ENCODE measurements at places on chromosomes 7 and 10. TPM values are rescaled to one million over a fixed set of nuclear protein-coding genes. Genes with fewer than 3 reads are reported as not detected.

DNA sequence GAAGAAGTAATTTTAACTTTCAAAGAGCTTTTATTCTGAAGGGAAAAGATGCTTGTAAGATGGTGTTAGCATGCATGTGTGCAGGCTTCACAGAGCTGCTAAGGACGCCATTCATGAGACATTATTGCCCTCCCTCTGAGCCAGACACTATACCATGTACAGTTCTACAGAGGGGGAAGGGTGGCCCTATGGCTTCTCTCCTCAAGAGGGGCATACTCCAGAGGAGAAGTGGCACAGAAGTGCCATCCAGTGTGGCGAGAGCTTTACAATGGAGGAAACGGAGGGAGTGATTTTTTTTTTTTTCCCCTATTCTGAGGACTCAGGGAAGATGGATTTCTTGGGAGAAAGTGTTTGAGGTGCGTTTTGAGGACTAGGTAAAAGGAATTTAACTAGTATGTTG lies 119.5 kb downstream of the BICC1 start:
- DNase-seq, result no peak

DNA sequence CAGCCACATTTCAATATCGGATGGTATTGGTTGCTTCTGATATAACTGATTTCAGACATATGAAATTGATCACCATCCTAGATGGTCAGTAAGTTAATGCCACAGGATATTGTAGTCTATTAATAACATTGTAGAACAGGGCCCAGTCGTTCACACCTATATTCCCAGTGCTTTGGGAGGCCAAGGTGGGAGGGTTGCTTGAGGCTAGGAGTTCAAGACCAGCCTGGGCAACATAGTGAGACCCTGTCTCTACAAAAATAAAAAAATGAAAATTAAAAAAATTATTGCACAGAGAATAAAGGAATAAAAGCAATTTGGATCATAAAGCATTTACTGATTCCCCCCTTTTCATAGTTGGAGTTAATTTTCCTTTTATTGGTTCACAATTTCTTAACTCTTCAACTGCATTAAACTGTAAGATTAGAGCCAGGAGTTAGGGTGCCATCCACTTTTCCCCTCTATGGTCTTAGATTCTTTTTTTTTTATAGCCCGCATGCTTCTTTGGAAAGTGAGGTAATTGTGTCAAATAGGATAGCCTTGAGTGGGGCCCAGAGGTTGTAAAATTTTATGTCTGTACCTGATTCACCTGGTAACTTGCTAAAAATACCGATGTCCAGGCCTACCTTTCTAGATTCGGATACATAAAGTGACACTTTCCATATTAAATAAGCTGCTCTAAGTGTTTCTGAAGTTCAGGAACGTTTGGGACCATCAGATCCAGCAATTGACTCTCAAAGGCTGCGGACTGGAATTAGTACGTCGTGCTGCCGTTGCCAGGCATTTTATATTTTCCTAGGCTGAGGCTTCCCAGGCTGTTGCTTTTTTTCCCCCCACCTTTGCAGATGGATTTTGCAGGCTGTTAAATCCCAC lies 24.7 kb downstream of the ADK start:
- no peak for DNase-seq

- DNase-seq, result no peak
Observed at GRCh38 chr10:118783776-118784545, 29.2 kb upstream of the CACUL1 start.

- no peak for DNase-seq
Observed at GRCh38 chr10:102501201-102502028, 1.1 kb downstream of the ACTR1A start.

Gene VWA2
- not detected for total RNA-seq

DNA sequence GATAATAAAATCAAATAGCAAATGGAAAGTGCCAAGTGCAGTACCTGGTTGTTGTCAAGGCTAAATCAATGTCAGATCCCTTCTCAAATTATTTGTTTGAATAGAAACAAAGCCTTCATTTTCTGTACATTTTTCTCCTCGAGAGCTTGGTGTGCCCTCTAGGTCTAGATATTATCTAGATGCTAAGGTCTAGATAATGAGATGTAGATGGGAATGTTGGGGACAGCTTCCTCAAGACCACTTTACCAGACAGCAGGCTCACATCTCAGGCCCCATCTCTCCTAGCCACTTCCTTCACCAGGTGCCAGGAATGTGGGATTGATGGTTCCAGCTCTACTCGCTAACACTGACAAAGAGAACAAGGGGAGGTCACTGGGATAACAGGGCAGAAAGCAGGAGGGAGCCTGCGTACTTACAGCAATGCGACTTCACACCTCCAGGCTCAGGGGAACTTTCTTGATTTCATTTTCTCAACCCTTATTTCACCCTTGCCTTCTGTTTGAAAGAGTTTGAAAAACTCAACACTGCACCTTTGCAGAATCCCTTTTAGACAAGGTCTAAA lies 451.4 kb upstream of the VSTM2A start:
- no peak for DNase-seq

DNA sequence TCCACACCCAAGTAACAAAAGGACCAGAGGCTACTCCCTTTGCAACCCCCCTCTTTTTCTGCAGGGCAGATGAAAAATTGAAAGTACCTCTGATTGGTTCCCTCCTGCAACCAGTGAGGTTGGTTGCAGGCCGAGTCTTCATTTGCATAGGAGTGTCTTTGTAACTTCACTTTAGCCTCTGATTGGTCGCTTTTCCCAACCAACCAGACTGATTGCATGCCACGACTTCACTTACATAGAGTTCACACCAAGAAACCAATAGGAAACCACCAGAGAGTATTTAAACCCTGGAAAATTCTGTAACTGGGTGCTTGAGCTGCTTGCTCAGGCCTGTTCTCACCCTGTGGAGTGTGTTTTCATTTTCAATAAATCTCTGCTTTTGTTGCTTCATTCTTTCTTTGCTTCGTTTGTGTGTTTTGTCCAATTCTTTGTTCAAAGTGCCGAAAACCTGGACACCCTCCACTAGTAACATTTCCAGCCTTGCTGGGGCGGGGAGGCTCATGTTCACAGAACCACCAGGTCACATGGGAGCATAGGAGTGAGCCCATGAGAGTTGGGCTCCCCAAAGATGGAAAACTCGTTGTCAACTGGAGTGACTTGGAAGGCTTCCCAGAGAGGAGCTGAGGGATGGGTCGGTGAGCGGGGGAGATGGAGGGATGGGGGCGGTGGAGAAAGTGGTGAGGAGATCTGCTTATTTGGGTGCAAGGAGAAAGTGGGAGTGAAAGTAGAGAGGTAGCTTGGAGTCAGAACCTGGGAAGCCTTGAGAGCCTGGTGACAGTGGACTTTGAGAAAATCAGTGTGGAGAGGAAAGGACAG lies 223.6 kb downstream of the GFRA1 start:
- no peak for DNase-seq

All from posterior vena cava (tissue), 2 donors.